ENCODE measurements at places on chromosomes 7 and 10. TPM values are rescaled to one million over a fixed set of nuclear protein-coding genes. Genes with fewer than 3 reads are reported as not detected.

DNA sequence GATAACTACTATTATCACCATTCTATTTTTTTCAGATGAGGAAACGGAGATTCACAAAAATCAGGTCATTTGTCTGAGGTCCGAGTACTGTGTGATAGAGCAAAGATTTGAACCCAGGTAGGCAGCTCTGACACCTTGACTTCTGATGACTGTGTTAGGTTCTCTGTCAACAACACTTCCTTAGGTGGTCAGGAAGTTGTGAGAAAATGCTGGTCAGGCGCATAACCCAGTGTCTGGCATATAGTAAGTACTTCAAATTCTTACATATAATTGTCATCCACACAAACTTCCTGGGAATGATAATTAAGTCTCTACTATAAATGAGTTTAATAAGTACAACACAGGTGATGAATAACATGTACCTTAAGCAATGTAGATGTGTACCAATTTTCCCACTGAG, 381.5 kb downstream of the NEBL start:
- DNase-seq, result no peak

The CLIP2 gene
- 11.5 TPM for total RNA-seq

The KNDC1 gene
- not detected for total RNA-seq

DNA sequence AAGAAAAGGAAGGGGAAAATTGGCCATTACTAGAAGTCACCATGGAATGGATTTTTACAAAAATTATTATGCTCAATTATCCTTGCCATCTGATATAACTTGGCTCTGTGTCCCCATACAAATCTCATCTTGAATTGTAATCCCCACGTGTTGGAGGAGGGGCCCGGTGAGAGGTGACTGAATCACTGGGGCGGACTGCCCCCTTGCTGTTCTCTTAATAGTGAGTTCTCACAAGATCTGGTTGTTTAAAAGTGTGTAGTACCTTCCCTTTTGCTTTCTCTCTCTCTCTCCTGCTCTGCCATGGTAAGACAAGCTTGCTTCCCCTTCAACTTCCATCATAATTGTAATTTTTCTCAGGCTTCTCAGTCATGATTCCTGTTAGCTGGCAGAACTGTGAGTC, 1023.6 kb downstream of the XPNPEP1 start:
- peak; percentile 51 for DNase-seq

DNA sequence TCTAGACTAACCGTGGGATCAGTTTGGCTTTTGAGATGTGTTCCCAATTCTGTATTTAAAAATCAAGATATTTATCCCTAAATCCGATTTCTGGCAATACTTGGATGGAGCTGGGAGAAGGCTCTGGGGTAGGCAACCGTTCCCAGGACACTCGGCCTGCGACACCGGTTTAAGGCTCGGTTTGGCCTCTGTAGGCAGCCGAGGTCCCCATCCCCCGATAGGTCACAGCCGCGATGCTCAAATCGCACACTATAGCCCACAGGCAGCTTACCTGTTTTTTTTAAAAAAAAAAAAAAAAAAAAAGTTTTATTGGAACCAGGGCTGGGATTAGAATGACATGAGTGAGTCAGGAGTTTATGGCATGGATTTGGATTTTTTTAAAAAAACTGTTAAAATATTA, 729 bp upstream of the TAF3 start:
- no peak for DNase-seq

The SLC13A4 gene
- 0.52 TPM for total RNA-seq

The OPALIN gene
- not detected for total RNA-seq

GRCh38 chr7:7505915-7506314, 29.8 kb downstream of the COL28A1 start:
- DNase-seq, result no peak

GRCh38 chr7:101550641-101551541, 78.2 kb downstream of the MYL10 start:
- no peak for DNase-seq

The SPDYE16 gene
- 0.22 TPM for total RNA-seq

DNA sequence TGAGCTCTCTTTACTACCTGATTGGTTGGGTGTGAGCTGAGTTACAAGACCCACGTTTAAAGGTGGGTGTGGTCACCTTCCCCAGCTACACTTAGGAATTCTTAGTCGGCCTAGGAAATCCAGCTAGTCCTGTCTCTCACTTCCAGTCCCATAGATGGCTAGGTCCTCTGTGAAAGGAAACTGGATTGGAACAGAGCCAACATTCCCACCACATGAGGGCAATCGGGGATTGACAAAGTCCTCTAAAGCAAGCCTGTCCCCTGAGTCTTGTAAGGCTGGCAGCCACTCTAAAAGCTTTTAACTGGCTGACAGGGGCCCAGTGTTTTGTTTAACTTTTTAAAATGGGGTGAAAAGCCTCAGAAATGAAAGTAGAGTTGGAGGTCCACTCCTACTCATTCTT, 15.1 kb upstream of the CROT start:
- no peak for DNase-seq

DNA sequence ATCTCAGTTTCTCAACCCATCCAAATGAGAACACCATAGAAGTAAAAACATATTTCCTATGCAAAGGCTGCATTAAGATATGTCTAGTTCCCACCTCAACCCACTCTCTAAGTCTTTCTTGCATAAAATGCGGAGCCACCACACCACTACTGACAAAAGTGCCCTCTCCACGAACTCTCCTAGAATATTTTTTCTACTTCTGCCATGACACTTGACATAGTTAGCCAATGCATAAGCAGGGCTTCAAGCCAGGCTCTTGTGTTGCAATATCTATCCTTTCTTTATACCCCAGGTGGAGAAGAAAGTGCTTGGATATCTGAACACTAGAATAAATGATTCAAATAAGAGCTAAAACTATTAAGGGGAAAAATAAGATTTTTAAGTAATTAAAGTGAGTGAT, 465.2 kb downstream of the NRG3 start:
- DNase-seq, result no peak

DNA sequence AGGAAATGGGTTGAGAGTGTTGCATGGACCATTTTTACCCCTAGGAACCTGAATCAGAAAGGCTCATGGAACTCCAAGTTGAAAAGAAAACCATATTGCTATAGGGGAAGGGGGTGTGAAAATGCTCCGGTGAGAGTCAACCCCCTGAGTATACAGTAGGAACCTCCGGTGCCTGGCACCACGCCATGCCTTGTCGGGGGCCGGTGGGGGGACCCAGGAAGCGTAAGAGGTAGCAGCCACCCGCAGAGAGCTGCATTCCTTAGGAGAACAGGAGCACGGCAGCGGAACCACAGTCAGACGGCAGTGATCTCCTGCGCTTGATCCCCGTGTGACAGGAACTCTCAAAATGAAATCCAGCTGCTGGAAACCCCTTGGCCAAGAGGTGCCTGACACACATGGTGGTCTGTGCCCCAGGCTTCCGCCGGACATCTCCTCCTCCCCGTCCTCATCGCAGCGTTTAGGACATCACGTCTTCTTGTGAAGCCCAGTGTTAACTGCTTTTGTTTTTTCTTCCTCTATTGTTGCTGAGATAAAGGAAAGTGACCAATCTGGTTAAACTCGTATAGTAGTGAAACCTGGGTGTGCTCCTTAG, 186.8 kb downstream of the CELF2 start:
- no peak for DNase-seq

The CFAP69 gene
- 1.6 TPM for total RNA-seq

- no peak for DNase-seq
Observed at GRCh38 chr7:27600247-27600646, 62.4 kb downstream of the HIBADH start.

- no peak for DNase-seq
Observed at GRCh38 chr7:12861070-12861469, 173.6 kb downstream of the ARL4A start.

DNA sequence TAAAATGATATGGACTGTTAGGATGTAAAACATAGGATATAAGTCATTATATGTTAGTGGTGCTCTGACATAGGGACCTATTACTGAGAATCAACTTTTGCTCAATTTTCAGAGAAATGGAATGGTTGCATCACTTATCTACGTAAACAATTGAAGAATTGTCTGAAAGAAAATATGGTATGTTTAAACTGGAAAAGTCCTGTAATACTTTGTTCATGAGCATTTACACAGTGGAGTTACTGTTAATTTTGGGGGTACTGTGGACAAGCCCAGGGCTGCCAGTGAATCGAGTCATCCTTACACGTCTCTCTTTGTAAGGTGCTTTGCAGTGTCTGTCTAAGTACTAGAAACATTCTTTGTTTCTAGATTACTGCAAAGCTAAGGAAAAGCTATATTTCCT, 152.0 kb downstream of the ZNF22 start:
- no peak for DNase-seq

DNA sequence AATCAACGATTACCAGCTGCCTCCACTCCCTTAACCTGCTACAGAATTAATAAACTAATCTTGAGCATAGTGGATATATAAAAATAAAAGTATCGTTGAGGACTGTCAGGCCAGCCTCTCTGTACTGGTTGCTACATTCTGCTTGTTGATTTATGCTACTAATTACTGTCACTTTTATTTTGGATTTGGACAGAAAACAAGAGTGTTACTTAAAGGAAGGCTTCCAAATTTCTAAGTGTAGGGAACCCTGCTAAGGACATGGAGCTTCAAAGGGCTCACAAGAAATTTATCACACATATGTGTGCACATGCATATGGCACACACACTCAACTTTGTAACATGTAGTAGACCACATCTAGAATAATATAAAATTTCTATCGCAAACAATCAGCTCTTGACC, 141.2 kb upstream of the ANKRD1 start:
- no peak for DNase-seq

DNA sequence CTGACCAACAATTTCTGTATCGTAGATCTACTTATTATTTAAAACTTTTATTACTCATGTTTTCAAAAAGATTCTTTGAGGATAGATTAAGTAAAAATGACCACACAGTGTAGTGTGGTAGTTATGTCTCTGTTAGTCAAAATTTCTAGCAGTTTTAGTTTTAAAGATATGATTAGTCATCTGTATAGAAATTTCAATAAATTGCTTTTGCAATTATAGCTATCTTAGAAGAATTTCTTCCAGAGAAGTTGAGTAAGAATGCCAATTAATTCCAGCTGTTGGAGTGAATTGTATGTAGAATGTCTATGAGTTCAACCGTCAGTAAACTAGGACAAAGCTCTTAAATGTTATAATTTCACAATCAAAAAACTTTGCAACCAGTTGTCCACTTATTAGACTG, 229.7 kb downstream of the CDK14 start:
- peak; percentile 12 for DNase-seq

DNA sequence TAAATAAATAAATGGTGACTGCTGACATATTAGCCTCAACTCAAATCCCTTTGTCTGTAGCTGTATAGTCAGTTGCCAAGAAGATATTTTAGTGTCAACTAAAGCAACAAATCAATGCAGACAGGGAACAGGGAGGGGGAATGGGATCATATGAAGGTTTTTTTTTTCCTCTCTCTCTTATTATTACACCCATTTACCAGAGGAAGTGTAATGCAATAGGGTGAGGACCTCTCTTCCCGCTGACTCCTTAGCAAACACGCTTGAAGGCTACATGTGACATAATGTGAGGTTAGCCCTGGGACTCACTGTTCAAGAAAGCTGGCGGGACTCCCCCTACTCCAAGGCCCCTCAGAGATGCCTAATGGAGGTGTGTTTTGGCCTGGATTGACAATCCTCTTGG, 88.2 kb downstream of the CHRM2 start:
- DNase-seq, result no peak

DNA sequence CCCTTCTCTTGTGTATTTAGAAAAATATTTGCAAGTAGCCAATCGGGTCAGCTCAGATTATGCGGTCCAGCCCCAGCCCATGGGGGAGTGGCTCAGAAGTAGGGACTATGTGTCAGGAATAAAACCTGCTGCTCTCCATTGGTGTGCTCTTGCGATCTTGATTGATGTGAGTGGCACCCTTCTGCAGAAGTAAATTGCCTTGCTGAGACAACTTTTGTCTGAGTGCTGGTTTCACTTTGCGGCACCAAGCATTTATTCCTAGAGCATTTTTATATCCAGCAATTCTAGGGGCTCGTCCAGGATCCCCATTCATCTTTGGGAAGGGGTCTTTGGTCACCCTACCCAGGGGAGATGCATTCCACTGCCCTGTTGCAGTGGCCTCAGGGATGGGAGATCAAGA, 26.1 kb upstream of the FAM221A start:
- DNase-seq, result no peak

The ICA1 gene
- total RNA-seq, result not detected

DNA sequence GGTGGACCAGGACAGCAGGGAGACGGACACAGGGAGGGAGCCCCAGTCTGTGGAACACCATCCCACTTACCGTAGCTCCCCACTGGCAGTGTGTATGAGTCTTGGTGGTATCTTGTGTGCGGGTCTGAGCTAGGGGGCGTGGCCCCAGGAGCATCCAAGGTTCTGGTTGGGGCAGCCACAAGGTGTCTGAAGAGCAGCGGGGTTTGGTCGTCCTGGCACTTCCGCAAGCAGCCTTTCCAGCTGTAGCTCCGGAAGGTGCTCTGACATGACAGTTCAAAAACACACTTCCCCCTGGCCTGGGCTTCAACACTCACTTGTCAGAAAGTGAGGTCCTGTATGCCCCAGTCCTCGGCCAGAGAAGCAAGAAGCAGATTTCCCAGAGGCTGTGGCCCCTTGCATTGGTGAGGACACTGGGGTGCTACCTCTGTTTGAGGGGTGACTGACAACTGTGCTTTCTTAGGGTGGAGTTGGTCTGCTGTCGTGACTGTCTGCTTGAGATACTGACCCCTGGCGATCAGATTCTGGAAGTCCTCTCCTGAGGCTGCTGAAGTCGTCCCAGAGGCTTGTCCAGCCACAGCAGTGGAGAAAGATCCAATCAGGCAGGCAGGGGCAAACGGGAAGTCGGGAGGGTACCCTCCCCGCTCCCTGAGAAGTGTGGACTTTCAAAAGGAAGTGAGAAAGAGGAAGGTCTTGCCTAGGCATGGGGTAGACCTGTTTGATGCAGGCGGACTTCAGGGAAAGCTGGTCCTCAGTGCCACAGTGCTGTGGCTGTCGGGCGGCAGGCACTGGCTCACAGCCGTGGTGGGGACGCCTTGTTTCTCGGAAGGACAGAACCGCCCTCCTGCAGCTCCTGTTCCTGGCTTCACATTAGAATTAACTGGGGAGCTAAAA, 51.4 kb upstream of the PFKFB3 start:
- DNase-seq, result no peak

The PTER gene
- total RNA-seq, result not detected

The ARHGEF35 gene
- not detected for total RNA-seq

- DNase-seq, result no peak
Observed at GRCh38 chr10:106680061-106680460, 484.4 kb downstream of the SORCS1 start.

DNA sequence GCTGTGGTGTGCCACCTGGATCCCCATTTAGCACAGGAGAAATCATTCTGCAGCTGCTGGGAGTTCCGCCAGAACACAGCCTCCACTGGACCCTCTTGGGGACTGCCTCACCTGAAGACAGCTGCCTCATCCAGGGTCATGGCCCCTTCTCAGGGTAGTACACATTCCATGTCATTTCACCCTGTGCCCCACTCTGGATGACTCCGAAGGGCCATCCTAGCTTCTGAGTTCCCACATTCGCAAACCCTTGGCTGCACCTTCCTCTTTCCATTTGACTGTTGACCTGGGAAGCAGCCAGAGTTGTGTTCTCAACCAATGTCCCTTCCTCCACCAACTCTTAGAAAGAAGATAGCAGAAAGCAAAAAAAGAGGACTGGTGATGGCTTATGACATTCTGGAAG, 125.6 kb upstream of the TBX20 start:
- no peak for DNase-seq

Measured in M059J (cell line).